ENCODE measurements at places on chromosomes 1 and 21.

GRCh38 chr1:101165532-101165931 is 71.3 kb upstream of the S1PR1 start:
- DNase-seq = no peak

DNA sequence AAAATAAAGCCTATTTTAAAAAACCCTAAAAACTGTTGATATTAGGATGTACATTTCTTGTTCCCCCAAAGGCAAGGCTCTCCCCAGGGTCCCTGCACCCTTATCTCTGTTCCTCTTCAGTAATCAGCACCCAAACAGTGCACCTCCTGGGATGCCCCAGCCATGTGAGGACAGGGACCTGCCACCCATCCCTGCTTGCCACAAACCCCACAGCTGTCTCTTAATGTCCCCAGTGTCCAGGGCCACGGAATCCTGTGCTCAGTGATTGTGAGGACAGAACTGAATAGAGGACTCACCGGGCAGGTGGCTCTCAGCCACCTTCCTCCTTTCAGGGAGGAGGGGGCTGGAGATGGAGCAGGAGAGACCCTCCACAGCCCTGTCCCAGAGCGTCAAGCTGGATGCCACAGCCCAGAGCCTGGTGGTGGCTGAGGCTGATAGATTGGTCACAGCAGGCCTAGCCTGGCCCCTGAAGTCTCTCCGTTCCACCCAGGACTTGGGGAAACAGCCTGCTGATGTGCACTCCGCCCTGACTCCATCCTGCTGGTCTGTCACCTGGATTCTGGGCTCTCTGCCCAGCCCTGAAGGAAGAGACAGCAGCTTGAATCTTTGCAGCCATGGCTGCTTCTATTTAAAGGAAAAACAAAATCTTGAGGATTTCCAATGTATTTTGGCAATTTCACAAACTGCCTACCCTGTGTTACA is 23.1 kb downstream of the RNF187 start:
- no peak for DNase-seq

DNA sequence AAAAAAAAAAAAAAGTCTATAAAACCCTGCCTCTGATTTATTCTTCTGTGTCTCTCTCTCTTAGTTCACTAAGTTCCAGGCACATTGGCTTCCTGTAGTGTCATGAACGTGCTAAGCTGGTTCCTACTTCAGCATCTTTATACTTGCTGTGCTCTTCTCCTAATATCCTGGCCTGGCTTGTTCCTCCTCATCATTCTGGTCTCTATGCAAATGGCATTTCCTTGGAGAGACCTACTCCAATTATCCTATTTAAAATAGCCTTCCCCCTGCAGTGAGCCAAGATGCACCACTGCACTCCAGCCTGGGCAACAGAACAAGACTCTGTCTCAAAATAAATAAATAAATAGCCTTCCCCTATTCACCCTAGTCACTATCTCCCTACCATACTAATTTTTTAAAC is 9.7 kb upstream of the CLCC1 start:
- no peak for DNase-seq

GRCh38 chr1:54623216-54624007 is at the start of gene FAM151A:
Gene FAM151A (minus strand): TSS chr1:54623525. CDS start chr1:54623395, 130 bp downstream.
- no peak for DNase-seq

GRCh38 chr1:67429011-67429527 is 1.1 kb downstream of the SERBP1 start:
- peak; percentile 38 for DNase-seq

GRCh38 chr1:221809091-221810029 is 67.5 kb upstream of the DUSP10 start:
- no peak for DNase-seq

- DNase-seq = no peak
These were observed 3.9 kb upstream of the MEF2D start for GRCh38 chr1:156504438-156504813.

GRCh38 chr1:210413951-210414350 is 85.2 kb downstream of the HHAT start:
- no peak for DNase-seq

DNA sequence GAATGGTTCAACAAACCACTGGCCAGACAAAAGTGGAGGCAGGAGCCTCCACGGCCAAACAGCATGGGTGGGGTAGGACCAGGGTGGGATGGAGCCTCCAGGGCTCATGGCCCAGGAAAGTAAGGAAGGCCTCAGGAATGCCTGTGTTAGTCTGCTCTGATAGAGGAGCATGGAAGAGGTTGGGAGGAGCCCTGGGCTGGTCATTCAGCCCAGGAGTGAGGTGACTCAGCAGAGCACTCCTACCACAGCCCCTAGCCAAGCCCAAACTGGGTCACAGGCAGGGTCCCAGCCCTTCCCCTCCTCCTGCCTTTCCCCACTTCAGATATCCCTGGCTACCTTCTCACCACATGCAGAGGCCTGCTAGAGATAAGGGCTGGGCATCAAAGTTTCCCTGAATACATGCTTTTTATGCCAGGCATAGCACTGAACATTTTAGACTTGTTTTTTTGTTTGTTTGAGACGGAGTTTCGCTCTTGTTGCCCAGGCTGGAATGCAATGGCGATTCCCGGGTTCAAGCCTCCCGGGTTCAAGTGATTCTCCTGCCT is 3.1 kb upstream of the SHISA4 start:
- DNase-seq = no peak

GRCh38 chr1:186574926-186575325 is 105.3 kb downstream of the PTGS2 start:
- no peak for DNase-seq

GRCh38 chr1:193118803-193119730 is 2.8 kb upstream of the CDC73 start:
- DNase-seq = no peak

DNA sequence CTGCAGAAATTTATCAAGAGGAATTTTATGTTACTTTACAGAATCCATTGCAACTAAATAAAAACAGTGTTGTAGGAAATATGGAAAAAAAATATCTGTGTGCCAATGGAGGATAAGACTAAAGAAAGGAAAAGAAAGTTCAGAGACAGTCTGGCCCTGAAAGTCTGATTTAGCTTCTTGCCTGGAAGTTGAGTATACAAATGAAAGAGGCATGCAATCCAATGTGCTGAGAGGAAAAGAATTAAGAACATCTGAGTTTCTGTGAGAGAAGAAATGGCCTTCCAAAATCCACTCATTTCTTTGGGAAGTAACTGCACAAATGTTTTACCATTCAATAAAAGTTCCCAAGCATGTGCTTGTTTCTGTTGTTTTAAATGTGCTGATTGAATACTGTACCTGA is 65.1 kb downstream of the LHX9 start:
- DNase-seq = no peak

DNA sequence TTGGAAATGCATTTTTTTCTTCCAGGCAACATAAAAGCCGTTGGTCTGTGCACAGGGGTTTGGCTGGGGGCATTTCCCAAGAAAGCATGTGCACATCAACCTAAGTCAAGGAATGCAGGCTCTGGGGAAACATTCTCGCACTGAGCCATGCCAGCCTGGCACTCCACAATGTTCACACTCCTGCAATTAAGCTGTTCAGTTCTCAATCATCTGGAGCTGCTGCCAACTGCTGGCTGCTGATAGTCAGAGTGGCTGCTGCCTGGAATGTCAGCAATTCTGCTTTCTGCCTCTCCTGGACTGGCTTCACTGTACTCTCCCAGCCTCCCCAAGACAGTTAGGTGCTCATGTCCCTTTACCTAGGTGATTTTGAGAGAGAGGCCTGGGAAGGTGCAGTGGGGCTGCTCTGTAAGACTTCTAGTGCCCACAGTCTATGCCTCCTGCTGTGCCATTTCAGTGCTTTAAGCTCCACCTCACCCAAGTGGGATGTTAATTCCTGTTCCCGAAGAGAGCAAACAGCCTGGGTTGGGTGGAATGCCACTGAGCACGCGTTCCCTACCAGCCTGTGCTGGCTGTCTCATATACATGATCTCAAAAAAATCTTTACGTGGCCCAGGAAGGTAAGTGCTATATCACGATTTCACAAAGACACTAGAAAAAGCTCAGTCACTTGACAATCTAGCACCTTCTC is 131.7 kb downstream of the BRINP2 start:
- peak; percentile 68 for DNase-seq

DNA sequence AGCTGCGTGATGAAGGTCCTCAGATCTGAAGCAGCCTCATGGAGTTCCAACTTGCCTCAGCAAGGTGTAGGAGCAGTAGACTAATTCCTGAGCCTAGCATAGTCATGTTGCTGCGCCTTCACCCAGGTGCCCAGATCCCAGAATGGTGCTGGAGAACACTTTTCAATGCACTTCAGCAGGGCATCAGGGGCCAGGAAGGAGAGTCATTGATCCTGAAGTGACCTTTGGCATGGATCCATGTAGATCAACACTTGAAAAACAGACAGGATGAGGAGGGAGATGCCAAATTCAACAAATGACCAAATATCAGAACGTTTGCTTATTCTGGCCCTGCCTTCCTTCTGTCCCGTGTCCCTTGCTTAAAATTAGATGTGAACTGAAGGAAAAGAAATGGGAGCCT is 91.9 kb downstream of the LEPR start:
- DNase-seq = no peak

GRCh38 chr1:955474-955873 is 3.6 kb downstream of the NOC2L start:
- no peak for DNase-seq

- no peak for DNase-seq
These were observed 119.9 kb downstream of the FASLG start for GRCh38 chr1:172778456-172779455.

GRCh38 chr1:55443175-55443915 is 228.2 kb upstream of the USP24 start:
- peak; percentile 59 for DNase-seq

- no peak for DNase-seq
These were observed 317.5 kb upstream of the CXADR start for GRCh38 chr21:17195351-17195750.

DNA sequence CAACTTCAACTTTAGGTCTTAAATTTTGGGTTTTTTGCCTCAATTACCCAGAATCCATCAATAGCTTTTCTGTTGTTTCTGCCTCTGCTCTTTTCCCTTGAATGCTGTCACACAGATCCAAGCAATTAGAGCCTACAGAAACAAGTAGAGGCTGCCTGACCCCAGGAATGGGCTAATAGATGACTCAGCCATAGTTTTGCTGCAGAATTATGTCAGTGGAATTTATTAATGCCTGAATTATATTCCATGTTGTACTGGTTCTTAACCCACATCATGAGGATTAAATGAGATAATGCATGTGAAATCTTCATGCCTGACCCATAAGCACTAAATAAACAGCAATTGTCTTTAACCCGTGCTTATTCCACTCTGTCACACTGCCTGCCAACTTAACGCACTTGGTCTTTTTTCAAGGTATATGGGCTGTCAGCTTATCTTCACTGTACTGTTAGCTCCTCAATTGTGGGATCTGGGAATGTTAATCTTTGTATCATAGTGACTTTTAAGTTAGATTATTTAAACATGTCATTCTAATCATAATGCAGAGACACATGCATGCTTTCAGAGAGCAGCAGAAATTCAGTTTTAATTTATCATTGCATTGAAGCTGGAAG is 213.3 kb downstream of the ROR1 start:
- DNase-seq = no peak

- no peak for DNase-seq
These were observed 291.1 kb downstream of the PCP4 start for GRCh38 chr21:40158366-40158765.

DNA sequence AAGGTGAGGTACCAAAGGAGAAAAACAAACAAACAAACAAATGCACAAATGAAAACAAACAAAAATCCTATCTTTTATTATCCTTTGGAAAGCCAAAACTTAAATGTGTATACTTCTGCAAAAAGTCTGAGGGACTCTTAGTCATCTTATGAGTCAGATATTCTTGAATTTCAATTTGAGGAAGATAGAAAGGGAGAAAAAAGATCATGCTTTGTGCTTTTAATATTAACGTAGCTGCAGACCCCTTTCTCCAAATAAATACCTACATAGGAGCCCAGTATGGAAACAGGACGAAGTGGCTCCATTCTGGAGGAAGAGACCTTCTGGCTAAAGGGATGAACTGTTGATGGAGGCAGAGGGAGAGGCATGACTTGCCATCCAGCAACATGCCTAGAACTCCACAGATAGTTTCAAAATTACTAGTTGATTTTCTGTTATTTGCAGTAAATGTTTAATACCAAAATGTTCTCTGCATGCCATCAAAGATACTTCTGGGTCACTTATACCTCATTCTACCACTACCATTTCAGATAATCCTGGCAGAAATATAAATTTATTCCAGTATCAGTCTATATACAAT is 25.4 kb downstream of the NUP210L start:
- no peak for DNase-seq

GRCh38 chr1:174953285-174954072 is 46.3 kb upstream of the CACYBP start:
- DNase-seq = no peak

- no peak for DNase-seq
These were observed 130.8 kb downstream of the LYPLAL1 start for GRCh38 chr1:219304227-219305226.

DNA sequence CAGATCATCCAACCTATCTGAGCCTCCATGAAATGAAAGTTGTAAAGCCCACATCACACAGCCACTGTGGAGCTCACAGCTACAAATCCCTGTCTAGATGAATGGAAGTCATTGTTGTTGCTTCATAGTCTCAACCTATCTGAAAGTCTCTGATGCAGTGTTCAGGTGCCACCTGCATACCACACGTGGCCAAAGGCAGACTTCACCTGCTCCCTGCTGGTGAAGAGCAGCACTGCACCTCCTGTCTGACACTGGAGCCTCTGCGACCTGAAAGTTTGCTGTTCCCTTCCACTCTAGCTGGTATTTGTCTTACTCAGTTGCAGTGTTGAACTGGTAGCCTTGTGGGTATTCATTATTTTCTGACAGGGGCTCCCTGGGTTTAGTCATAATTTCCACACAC is 18.4 kb downstream of the LORICRIN start:
- no peak for DNase-seq

- DNase-seq = no peak
These were observed 150.8 kb downstream of the FASLG start for GRCh38 chr1:172809750-172810149.

GRCh38 chr21:43600642-43601402 is 58.5 kb downstream of the HSF2BP start:
- no peak for DNase-seq

GRCh38 chr1:173688300-173688699 is 18.6 kb upstream of the ANKRD45 start:
- DNase-seq = no peak

DNA sequence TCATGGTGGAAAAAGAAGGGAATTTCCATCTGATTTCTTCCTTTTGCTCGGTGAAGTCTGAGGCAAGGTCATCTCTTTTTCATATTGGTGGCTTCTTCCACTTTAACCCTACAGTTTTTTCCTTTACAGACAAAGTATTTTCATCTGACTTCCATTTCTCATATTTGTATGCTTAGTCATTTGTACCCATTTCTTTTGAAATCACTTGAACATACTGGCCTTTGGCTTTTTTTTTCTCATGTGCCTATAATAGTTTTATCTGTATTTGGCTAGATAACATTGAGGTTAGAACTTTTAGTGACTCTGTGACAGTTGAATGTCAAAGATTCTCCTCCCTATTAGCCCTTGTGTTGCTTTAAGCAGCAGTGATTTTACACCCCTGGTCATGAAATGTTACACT is 27.7 kb downstream of the IL12RB2 start:
- DNase-seq = no peak
